ENCODE measurements at places on chromosomes 12 and 14.
A peak's percentile ranks its signal among the peaks of the same experiment; 100 is the strongest.

DNA sequence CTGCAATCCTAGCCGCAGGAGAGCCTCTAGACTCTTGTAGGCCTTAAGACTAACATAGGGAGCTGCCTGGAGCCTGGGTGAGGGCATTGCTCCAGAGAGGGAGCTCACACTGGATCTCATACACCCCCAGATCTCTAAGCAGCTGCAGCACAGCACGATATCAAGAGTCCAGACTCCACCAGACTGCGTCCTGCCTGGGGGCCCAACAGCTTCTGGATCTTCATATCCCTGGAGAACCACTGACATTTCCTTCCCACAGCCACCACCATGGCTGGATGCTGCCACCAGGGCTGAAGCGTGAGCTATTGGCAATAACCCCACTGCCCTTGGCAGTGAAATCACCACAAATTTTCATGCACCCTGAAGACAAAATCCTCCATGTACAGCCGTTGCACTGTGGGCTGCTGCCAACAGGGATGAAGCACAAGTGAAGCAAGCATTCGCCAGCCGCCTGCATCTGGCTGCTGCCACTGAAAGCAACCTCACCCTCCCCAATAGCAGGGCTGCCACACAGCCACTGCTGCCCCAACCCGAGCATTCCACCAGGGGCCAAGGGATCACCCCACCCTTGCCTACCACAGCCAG is 28.2 kb downstream of the CACNA2D4 start:
- DNase-seq, result no peak

DNA sequence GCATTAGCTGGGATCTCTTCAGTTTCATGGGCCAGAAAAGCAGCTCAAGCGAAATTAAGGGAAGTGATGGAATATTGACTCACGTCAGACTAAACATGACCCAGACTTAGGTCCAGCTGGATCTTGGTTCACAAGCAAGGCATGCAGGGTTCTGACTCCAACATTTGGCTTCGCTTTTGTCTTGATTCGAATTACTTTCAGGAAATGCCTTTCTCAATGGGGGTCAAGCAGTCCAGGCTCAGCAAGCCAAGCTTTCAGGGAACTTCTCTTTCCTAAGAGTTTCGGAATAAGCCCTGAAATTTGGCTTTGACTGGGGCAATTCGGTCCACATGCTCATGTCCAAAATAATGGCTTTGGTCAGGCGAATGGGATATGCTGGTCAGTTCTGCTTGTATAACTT is 678.7 kb upstream of the TMEM132C start:
- no peak for DNase-seq

GRCh38 chr12:56840922-56841321 is 77.8 kb downstream of the HSD17B6 start:
- no peak for DNase-seq

GRCh38 chr12:49228653-49229052 is 36.2 kb upstream of the TUBA1C start:
- no peak for DNase-seq

GRCh38 chr12:22202847-22203246 is 131.7 kb downstream of the ST8SIA1 start:
- DNase-seq, result no peak

GRCh38 chr12:87612996-87613395 is 416.2 kb downstream of the C12orf50 start:
- no peak for DNase-seq

DNA sequence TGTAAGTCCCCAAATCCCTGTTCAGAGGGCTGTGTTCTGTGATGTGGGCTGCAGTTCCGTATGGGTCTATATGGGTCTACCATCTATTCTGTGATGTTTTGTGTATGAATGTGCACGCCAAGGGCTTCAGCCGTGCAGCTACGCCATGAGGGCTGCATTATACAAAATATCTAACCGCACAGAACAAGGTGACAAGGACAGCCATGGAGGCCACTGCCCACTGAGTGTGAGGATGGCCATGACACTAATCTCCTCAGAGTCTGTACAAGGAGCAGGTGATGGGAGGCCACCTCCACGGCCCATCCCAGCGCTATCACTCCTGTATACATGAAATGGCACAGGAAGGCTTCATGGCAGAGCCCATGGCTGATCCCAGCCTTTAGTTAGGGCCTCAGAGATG is 102.0 kb downstream of the DICER1 start:
- DNase-seq, result no peak

DNA sequence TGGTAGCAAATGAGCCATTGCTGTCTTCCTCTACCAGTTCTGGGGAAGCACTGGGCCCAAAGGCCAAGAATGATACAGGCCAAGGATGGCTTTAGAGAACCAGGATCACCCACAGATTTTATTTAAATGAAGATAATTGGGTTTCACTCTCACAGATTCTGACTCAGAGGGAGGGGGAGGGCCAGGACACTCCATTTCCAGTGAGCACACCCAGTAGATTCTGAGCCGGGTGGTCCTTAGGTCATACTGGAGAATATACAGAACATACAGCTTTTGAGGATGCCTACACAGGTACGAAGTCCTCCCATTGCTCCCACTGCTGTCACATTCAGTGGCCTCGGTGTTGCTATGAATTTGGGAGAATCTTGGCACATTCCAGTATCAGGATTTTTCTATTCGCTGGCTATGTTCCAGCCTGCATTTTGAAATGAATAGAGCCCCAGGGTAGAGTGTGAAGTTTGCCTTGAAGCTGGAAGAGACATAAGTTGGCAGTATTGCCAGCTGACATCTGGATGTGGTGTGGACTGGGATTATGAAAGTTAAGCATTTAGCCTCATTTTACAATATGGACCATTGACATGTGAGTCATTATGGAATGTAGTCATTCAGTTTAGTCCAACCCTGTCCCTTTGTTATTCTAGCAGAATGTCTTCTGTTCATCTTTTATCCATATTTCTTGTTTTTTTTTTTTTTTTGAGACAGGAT is 45.8 kb upstream of the POC1B start:
- no peak for DNase-seq

- no peak for DNase-seq
Measured at GRCh38 chr12:132560364-132560613, 50.1 kb downstream of the LRCOL1 start.

GRCh38 chr14:28608851-28609828 is 157.4 kb upstream of the FOXG1 start:
- no peak for DNase-seq

DNA sequence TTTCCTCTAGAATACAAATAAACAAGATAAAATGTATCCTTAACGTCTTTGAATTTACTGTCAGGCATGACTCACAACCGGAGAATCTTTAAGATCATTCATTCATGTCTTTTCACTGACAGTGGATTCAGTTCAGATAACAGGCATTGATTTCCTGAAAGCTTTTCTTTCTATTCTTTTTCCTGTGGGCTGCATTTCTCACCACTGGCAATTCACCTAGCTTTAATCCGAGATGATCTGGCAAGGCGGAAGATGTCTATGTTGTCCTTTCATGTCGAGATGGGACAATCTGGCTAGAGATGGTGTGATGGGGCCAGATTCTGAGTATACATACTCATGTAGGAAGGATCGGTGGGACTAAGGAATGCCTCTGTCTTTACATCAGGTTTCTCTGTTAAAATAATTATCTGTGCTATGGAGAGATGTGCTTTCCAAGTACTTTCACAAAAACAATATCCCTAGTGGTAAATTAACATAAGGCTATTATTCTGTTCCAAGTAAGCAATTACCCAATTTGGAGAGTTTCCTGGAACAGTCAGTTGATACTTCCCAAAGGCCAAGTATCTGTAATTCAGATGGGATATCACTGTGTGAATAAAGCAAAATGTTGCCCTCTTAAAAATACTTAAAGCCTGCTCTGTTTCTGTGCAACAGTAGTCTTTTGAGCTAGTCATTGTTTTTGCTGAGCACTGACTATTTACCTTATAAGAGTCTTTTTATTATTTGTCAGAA is 17.8 kb downstream of the ACSS3 start:
- no peak for DNase-seq

- no peak for DNase-seq
Measured at GRCh38 chr12:130336723-130337487, 782 bp upstream of the PIWIL1 start.

DNA sequence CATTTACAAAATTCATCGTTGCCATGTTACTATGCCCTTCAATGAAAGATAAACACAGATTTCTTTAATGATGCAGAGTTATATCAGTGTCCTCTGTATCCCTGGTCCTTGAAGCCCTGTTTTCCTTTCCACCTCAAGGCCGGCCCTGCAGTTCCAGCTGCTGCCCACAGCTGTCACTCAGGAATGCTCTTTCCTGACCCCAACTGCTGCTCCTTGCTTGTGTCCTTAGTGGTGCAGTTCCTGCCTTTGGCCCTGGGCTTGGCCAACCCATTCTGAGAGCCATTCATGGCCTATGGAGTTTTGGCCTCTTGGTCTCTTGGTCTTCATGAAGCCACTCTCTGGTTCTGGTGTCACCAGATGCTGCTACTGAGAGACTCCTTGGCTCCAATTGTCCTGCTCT is 93.1 kb downstream of the GAS2L3 start:
- no peak for DNase-seq

- no peak for DNase-seq
Measured at GRCh38 chr12:122183588-122183940, 641 bp downstream of the LRRC43 start.

DNA sequence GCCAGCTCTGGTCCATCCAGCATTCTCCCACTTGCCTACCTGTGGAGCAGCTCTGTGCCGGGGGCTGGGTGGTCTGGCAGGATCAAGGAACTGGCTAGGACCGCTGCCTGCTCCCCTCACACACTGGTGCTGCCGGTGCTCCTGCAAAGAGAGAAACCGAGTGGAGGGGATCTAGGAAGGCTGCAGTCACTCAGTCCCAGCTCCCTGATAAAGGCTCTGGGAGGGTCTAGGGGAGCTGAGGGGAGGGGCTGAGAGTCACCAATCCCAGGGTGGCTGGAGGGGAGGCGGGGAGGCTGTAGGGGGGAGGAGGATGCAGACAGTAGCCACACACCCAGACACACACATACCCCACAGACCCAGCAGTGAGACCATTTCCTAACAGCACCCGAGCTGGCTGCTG is at the start of gene TAC3:
Gene TAC3 (minus strand): TSS at position 182 of the 400 bp plus-strand sequence. CDS start 732 bp downstream, outside the sequence.
- DNase-seq, result no peak

DNA sequence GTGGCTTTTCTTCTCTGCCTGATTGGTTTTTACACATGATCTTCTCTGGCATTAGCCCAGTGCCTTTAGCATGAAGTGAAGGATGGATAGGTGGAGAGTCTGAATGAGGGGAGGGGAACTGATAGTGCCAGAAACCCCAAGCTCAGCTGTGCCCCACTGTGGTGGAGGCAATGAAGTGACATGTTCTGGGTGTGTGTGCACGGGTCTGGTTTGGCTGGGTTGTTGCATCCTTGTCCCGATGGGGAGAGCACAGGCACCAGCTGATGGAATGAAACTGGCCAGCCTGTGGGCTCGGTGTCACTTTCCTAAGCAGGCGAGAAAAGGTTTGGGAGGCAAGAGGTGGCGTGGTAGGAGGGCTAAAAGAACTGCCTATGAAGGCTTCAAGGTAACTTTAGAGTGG is 65.3 kb downstream of the CACNA1C start:
- DNase-seq, result no peak

GRCh38 chr12:57196439-57196838 is 20.2 kb upstream of the NXPH4 start:
- DNase-seq, result no peak

GRCh38 chr12:124853781-124854636 is 9.7 kb downstream of the SCARB1 start:
- no peak for DNase-seq

DNA sequence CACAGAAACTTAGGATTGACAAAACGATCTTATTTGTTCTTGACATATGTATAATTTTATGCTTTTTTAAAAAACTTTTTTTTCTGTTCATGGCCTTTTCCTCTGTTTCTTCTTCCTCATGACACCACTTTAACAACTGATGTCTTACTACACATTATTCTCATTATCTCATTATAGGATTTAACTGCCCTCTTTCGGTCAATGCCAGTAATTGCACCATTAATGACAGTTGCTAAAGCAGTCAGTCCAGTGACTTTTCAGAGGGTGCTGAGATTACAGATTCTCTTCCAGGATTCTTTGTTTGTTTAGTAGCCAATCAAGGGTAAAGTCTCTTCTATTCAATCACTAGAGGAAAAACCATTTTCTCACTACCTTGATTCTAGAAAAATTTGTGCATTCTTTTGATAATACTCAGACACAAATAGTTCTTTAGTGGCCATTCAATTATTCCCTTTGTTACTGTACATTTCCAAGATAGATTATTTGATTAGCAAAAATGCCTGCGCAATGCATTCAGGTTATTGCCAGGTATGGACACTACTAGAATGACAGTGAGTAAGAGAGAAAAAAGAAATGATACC is 50.1 kb downstream of the KLRG1 start:
- DNase-seq, result peak; percentile 16

DNA sequence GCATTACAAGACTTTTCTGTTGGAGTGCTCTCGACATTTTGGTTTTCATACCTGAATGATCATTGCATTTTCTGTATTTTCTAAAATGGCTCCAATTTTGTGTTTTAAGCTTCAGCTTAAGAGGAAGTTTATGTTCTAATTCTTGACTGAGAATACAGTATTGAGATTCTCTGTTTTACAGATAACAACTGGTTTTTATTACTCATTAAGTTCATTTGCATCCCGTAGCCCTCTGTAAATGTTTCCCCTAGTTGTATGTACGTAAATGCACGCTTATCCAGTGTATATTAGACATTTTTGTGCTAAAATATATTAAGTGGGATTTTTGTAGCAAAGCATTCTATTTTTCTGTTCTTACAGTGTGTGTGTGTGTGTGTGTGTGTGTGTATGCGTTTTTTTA is 33.1 kb downstream of the CPSF6 start:
- DNase-seq, result no peak

DNA sequence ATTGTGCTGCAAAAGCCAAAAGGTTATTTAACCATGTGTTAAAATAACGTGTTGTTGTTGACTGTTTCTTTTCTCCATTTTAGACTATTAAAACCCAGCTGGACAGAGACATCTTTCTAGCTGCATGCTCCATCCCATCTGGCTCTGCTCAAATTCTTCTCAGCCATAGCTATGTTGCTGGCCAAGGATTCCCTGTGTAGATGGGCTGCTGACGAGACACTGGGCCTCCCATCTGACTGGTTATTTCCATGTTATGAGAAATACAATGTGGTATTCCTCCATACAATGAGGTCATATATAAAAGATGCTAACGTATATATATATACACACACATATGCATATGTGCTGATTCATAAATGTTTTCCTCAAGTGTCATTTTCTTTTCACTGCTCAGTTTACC is 30.1 kb downstream of the MED13L start:
- DNase-seq, result peak; percentile 50

DNA sequence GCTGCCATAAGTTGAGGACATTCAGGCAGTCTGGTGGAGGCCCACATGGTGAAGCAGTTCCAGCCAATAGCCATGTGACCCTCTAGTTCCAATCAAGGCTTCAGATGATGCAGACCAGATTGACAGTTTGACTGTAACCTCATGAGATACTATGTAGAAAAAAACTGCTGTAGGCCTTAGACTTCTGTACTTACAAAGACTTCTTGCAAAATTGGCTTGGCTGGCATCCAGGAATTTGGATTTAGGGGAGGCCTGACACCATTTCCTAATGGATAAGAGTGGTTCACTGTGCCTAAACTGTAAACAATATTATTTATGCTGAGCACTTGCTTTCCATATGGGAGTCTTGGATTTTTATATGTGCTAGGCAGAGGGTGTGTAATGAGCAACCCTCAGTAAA is 76.4 kb downstream of the RGS6 start:
- no peak for DNase-seq

Measured in cerebellar nuclear complex (tissue), 1 donor.